Stimulated activated CD8-positive, alpha-beta memory T cell treated with anti-CD3 and anti-CD28 coated beads, Interleukin-15, amount 100 ng/mL, for 48 hours (primary cell): ENCODE measurements at places on chromosomes 7 and 10.

GRCh38 chr7:30470771-30471170 is 7.8 kb downstream of the NOD1 start:
- DNase-seq = no peak

DNA sequence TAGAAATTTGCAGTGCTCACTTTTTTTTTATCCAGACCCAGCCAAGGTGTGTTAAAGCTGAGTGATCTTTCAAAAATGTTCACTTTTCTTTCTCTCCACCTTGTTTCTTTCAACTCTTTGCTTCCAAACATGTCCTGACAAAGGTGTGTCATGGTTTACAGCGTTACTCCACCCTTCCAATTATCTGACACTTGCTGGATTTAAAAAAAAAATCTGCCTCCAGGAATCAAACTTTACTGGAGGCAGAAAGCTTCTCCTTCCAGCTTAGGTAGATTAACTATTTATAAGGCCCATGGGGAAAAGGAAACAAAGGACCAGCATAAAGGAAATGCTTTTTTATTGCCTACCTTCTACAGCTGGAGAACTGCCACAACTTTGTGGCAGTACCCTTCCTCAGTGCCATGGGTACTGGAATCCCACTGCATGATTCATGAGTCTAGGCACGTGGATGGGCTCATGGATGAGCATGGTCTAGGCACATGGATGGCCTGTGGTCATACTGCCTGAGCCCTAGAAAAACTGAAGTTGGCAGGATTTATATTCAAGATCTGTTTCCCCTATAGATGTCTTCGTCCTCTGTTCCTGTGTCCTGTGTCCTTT is at the start of gene COL17A1:
Gene COL17A1 (minus strand): TSS at position 80 of the 600 bp plus-strand sequence. CDS start 5,207 bp downstream, outside the sequence.
- DNase-seq = no peak

GRCh38 chr10:79322616-79323543 is 24.4 kb upstream of the PPIF start:
- DNase-seq = peak; percentile 66

DNA sequence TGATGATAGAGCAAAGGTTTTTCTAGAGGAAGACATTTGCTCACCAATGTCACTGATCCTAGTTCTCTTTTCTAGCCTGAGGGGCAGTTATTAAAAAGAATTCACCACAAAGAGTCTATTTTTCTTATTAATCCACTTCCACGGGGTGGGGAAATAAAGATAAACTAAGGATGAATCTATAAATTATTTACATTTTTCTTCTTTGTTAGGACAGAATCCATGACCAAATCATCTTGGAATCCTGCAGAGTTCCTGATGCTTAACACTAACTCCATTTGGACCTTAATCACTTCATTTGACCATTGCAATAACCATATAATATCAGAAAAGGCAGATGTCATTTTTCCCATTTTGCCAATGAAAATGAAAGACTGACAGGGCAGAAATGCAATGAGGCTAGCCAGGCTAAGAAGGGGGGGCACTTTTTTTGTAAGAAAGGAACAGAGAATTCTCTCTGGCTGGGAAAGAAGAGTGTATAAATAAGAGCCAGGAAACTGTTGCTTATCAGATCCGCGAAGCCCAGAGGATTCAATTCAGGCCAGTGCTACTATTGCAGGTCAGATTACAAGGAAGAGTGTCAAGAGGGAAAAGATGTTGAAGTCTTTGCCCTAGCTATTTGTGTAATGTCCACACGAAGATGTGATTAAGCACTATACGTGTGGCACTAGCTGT is 433.2 kb downstream of the TNS3 start:
- DNase-seq = no peak

DNA sequence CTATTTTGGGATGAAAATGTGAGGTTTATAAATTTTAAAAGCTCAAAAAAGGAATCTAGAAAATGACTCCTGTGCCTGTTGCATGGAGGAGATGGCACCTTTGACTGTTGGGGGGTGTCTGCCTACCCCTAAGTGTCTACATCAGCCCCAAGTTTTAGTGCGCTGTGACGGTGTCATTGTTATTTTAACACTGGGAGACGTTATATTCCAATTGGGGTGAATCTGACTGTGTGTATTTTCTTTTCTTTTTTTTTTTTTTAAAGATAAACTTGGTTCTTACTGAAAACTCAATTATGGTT is 517 bp downstream of the SRGN start:
- no peak for DNase-seq

GRCh38 chr10:80530251-80530650 is 7.5 kb upstream of the SH2D4B start:
- DNase-seq = peak; percentile 27

DNA sequence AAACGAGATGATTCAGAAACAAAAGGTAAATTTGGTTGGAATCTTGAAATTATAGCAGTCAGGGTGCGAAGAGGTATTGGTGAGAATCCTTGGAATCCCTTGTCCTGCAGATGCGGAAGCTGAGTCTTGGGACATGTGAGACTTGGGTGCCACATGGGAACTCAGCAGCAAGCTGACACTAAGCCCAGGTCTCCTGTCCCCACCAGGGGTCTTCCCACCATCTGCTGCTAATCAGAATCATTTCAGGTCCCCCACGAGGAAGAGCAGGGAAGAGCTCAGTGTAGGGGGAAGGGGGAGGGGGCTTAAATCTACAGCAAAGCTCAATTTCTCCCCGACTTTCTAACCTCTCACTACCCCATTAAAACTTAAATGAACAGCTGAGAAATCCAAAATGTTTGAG is 126.1 kb upstream of the BMPER start:
- DNase-seq = no peak

GRCh38 chr7:13032084-13032483 is 344.7 kb downstream of the ARL4A start:
- no peak for DNase-seq

DNA sequence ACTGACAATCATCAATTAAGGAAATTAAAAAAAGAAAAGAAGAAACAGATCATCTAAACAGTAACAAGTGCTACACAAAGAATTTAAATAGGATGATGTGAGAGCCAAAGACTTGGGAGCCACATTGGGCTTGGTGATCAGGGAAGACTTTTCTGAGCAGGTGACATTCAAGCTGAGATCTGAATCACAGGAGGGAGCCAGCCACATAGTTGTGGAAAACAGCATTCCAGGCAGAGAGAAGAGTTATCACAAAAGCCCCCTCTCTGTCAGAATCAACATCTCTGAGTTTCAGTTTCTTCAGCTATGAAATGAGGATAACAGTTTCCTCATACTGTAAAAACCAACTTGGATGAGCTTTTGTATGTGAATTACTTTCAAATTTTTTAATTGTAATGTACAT is 169.2 kb upstream of the PLXNA4 start:
- no peak for DNase-seq

DNA sequence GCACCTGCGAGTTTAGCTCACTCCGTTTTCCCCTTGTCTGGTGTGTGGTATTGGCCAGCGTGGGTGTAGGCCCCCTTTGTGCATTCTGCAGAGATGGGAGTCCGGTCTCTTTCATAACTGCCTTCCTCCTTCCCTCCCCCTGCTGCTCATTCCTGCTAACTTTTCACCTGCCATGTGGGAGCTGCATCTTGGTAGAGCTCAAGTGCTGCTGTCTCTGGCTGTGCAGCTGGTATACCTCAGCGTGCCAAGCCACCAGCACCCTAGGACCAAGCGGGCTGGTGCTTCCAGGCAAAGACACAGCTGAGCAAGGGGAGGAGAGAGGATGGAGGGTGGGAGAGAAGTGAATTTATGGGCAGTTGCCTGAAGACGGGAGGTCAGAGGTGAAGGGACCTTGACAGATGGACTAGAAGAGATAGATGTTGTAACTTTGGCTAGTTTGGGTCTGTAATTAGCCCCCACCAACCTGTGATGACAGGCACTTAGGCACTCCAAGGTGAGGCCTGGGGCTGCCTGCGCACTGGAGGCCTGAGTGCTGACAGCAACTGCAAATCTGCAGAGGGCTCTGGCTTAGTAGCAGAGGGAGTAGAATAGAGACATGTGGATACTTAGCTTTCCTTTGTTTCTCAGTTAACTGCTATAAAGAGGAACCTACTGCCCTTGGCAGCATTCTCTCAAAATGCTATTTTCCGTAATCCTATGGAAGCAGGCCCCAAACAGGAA is 148.8 kb upstream of the AGK start:
- DNase-seq = no peak

GRCh38 chr7:157032644-157033482 is 22.4 kb upstream of the MNX1 start:
- no peak for DNase-seq

DNA sequence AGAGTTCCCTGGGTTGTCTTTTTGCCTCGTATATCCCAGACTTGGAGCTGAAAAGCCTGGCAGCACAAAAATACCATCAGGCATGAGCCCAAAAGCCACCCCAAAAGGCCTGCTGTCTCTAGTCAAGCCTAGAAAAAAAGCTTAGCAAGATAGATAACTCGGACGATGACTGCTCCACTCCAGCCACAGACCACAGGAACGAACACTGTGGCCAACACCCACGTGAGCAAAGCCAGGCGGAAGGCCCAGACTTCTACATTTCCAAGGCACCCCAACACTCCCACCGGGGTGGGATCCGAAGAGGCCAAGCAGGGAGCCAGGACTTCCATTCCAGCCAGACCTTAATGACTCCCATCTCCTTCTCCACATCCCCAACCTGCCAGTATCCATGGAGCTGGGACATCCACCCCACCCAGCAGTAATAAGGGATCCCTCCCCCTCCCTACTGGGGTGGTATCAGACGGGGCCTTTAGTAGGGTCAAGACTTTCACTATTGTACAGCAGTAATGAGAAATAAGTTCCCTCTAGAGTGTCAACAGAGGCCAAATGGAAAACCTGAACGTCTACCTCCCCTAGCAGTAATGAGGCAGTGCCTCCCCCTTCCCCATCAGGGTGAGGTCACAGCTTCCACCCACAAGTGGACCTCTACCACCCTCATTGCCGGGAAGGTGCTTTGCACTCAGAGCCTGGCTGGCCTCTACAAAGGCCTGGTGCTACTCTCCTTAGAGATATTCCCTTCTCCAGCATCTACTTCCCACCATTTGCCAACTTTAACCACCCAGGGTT is 23.0 kb downstream of the PRLHR start:
- no peak for DNase-seq

GRCh38 chr10:94011296-94011695 is 17.6 kb downstream of the PLCE1 start:
- no peak for DNase-seq

GRCh38 chr10:59456199-59456598 is 93.8 kb upstream of the FAM13C start:
- DNase-seq = no peak

DNA sequence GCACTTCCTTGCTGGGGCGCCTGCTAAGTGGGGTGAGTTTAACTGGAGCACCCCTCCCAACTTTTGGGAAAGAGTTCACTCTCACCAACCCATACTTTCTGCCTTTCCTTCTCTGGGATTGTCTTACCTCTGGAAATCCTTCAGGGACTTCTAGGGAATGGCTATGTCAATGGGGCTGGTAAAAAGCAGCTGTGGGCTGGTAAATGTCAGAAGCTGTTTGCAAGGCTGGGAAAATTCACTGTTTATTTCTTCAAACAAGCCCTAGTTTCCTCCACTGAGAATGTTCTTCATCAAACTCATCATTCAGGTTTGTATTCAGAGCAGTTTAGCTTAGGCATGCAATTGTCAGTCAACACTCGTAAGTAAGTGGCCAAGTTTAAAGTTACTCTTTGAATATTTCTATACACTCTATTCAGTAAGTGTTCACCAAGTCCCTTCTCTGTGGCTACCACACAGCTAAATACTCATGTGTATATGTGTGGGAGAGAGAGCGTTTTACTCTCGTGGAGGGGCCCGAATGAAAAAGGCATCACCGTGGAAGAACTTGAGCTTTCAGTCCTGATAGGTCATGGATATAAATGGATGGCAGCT is 654.8 kb downstream of the LRMDA start:
- no peak for DNase-seq
